ENCODE measurements at places on chromosomes 16 and 17.

DNA sequence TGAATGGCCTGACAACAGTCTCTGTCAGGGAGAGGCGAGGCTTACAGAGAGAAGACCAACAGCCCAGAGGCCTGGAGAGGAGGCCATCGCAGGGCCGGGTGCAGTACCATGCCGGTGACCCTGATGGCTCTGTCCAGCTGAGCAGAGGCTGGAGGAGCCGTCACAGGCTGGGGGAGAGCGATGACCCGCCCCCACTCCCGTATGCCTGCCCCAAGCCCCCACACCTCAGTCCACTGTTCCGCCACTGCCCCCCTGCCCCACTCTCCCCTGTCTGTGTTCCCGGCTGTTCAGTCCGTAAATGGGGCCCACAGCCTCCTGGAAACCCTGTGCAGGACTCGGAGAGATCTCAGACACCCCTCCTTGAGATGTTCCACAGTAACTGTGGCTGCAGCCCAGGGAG, 12.8 kb upstream of the FAM83G start:
- no peak for DNase-seq

GRCh38 chr17:48678141-48678971, 44.0 kb downstream of the PRAC1 start:
- DNase-seq = peak; percentile 77

DNA sequence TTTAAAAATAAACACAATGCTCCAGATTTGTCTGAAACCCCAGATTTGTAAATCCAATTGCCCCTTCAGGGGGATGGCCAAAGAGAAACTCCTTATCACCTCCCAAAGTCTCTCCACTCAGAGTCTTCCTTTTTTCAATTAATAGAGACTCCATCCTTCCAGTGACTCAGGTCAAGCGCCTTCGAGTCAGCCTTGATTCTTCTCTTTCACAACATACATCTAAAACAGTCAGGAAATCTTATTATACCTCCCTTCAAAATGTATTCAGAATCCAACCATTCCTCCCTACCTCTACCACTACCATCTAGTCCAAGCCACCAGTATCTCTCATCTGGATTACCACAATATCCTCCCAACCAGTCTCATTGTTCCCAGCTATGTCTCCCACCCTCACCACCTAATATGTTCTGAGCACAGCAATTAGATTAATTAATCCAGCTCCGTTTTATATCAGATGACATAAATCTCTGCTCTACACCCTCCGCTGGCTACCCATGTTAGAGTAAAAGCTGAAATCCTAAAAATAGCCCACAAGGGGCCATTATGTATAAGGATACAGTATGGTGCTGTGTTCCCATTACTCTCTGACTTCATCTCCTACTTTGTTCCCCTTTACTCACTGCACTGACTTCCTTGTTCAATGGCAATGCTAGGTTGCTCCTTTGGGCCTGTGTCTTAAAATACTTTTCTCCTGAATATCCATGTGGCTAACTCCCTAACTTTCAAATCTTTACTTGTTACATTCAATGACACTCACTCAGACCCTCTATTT, 11.8 kb downstream of the SIAH1 start:
- no peak for DNase-seq

DNA sequence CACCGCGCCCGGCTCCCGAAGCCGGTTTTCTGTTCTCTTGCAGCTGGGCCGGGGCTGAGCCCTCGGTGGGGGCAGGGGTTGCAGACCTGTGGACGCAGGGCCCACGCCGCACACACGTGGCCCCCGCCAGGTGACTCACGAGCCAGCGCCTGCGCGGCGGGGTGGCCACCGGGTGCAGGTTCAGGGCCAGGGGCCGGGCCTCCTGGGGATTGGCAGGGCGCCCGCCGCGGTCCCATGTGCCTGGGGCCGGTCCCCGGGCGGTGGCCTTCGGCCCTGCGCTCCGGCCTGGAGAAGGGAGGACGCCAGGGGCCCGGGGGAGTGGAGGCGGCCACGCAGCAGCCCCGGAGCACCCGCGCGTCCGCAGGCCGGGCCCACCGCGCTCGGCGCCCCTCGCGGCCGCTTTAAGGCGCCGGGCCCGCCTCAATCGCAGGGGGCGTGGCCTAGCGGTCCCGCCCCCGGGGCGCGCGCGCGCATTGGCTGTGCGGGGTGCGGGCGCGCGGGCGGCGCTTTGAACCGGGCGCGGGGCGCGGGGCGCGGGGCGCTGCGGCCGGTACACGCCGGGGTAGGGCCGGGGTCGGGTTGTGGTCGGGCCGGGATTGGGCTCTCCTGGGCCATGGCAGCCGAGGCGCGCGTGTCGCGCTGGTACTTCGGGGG, at the start of gene SLC25A10:
Gene SLC25A10, plus strand, starts transcription at position 471 of the 654 bp plus-strand sequence. Its CDS starts 143 bp downstream, at position 614.
- DNase-seq = peak; percentile 84

DNA sequence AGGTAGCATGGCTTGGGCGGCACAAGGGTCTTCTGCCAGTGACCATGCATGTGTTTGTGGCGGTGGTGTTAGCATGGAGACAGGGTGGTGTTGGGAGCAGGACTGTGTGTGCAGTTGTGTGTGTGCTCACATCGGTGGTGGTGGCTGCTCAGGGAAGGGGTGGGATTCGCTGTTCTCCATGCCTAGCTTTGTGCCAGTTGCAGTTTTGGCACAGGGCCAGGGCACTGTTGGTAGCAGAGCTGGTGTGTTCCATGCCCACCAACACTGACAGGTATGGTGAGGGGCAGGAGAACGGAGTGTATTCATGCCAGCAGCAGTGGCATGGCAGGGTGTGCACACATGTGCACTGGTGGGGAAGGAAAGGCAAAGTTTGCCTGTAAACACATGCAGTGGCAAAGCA, 77.3 kb upstream of the TEKT1 start:
- DNase-seq = no peak

GRCh38 chr17:73003487-73003886, 89.0 kb downstream of the SLC39A11 start:
- no peak for DNase-seq

DNA sequence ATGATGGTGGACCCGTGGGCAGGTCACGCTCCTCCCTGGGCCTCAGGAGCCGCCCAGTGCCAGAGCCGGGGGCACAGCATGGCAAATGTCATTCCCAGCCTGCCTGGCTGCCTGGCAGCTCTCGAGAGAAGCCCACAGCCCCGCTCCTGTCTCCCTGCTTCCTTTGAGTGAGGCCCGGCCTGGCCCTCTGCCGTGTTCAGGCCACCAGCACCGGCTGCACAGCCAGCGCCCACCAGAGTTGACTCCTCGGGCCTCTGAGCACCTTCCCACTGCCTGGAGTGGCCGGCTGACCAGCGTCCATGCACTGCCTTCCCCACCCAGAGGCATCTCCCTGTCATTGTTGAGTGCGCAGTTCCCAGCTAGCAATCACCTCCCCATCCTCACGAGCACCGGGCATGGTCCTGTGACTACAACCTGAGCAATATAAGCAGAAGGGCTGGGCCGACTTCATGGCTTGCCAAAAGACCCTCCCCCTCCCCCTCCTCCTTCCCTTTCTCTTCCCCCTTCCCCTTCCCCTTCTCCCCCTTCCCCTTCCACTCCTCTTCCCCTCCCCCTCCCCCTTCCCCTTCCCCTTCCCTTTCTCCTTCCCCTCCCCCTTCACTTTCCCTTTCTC, 11.9 kb upstream of the SLC38A10 start:
- no peak for DNase-seq

DNA sequence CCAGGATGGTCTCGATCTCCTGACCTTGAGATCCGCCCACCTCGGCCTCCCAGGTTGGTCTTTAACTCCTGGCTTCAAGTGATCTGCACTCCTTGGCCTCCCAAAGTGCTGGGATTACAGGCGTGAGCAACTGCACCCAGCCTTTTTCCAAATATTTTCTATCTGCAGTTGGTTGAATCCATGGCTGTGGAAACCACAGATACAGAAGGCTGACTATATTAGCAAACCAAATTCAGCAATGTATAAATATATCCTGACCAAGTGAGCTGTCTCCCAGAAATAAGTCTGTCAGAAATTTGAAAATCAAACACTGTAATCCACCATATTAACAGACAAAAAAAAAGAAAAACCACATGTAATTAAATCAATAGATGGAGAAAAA, 9.6 kb downstream of the CFDP1 start:
- no peak for DNase-seq

DNA sequence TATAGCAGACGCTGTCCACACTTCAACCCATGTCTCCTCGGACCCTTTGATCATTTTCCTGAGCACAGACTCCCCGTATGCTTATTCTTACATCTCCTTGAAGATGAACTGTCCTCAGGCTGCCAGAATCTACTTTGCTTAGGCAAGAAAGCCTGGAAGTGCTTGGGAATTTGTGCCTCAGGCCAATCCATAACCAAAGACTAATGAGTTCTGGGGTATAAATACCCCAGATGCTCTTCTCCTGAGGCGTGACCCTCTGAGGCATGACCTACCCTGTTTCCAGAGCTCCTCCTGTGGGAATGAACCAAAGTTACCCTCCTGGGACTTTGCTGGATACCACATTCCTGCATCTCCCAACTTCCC, 10.1 kb upstream of the TEKT3 start:
- no peak for DNase-seq

DNA sequence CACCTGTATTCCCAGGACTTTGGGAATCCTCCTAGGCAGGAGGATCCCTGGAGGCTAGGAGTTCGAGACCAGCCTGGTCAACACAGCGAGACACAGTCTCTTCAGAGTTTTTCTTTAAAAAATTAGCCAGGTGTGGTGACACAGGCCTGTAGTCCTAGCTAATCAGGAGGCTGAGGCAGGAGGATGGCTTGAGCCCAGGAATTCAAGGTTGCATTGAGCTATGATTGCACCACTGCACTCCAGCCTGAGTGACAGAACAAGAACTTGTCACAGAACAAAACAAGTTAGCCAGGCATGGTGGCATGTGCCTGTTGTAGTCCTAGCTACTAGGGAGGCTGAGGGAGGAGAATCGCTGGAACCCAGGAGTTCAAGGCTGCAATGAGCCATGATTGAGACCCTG, 24.8 kb downstream of the ANKRD40 start:
- no peak for DNase-seq

- DNase-seq = no peak
Observed at GRCh38 chr17:73998249-73998648, 205.2 kb upstream of the RPL38 start.

DNA sequence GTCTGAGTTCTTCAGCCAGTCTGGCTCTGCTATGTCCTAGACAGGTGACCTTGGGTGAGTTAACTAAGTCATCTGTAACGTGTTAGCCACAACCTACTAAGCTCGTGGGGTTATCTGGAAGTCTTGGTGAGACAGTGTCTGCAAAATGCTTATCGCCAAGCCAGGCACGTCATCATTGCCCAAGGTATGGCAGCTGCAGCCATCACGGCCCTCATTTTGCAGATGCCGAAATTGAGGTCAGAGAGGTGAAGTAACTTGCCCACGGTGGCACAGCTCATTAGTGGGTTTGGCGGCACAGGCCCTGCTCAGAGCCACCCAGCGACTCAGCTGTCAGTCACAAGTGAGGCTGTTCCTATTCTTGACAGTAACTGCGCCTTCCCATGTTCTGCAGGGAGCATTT, 79.8 kb downstream of the CMIP start:
- DNase-seq = peak; percentile 23

GRCh38 chr17:74840989-74841666, 18.6 kb downstream of the GRIN2C start:
- no peak for DNase-seq

DNA sequence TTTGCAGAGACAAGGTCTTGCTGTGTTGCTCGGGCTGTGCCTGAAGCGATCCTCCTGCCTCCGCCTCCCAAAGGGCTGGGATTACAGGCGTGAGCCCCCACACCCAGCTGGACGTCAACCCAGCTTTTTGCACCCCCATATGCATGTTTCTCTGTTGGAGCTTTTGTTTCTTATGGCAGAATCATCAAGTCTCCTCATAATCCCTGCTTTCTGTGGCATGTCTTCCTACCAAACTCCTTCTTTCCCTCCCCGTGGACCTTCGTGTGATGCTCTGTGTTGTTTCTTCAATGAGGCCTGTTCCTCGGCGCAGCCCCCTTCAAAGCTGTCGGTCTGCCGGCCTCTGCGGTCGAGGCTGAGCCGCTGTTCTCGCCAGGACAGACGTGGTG, 71.6 kb downstream of the METRNL start:
- DNase-seq = no peak

DNA sequence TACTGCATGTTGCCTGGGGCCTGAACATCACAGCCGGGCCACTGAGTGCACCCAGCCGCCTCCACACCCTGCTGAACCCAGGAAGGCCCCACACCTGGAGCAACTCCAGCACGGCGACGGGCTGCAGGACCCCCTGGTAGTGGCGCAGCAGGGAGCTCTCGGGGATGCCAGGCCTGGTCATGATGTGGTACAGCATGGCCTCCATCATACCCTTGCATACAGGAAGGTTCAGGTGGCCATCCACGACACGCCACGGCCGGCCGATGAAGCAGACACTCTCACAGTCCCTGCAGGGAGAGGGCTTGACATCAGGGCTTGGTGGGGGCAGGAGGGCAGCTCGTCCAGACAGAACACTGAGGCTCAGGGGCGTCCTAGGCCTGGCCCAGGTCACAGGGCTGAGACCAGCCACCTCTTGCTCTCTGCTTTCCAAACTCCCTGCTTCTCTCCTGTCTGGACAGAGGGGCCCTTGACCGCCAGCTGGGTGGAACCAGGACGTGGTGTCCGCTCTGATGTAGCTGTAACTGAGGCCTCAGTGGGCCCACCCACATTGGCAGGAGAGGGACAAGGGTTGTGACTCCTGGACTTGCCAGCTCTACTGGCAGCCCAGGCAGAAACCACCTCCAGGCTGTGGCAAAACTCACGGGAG, 60.3 kb downstream of the IL21R start:
- no peak for DNase-seq

DNA sequence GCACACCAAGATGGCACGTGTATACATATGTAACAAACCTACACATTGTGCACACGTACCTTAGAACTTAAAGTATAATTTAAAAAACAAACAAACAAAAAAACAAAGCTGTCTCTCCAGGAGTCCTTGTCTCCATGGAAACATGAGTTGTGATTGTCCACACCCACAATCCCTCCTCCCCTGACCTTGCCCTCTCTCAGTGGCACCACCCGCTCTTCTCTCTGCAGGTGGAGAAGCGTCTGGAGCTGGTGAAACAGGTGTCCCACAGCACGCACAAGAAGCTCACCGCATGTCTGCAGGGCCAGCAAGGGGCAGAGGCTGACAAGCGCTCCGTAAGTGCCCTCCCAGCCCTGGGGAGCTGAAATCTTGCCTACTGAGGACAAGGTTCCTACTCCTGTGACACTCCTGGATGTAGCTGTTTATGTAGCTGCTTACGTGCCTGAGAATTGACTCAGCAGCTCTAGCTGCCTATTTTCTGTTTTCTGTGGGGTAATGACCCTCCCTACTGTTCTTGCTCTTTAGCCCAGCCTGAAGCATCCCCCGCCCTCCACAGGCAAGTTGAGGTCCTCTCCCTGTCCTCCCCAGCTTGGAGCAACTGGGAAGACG, 107.0 kb downstream of the ARHGAP44 start:
- DNase-seq = no peak

GRCh38 chr16:31471875-31472708, at the start of gene TGFB1I1:
TSS of gene TGFB1I1 (plus strand) at chr16:31472152. CDS start at chr16:31472189, 37 bp downstream.
- DNase-seq = no peak
